ENCODE measurements at places on chromosomes 7 and 10.

- DNase-seq: no peak
These were observed 64.3 kb downstream of the ARID5B start for GRCh38 chr10:61965703-61966395.

DNA sequence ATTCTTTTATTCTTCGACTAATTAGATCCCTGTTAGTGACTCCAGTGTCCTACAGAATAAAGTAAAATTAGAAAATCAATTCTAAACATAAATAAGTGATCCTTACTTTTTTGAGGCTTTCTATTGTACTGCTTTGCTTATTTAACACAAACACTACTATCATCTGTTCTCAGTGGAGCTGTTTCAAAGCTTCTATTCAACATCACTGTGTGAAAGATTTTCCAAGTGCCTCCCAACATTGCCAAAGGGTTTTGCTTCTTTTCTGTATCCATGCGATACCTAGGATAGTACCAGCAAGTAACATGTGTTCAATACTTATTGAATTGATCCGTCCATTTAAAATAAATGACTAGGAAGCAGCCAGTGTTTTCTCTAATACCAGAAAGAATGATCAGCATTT, 125.7 kb downstream of the ARHGAP21 start:
- no peak for DNase-seq

- DNase-seq: peak; percentile 88
These were observed 43.4 kb downstream of the SHTN1 start for GRCh38 chr10:116961406-116962251.

DNA sequence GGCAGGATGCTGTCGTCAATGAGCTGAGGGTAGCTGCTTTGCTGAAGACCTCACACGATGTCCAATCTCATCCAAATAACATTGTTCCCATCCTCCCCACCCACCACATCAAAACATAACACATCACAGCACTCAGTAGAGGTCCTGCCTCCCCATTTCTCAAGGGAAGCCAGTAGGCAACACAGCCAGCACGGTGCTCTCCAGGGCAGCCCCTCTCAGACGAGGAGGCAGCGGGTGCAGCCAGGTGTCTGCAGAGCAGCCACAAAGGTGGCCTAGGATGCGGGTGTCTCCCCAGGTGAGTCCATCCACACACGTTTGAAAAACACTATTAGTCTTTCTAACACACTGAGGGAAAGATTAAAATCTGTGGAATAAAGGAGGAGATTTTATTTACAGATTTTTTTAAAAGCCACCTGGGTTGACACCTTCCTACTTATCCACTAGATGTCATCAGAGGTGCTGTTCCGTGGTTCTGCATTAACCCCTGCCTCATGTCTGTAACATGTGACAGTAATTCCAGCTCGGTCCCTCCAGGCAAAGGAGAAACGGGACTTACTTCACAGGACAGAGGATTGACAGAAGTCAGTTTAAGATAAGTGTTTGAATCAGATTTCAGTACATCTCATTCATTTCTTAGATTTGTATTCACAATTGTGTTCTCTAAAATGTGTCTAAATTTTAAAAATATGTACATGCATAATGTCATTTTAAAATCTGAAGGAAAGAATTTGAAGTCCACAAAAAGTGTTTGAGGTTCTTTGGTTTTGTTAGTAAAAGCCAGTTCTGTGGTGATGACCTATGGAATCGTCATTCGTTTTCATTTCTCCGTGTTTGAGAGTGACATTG, 68.0 kb downstream of the LANCL2 start:
- DNase-seq: peak; percentile 70

- no peak for DNase-seq
These were observed 68.4 kb upstream of the TMEM229A start for GRCh38 chr7:124101173-124101768.

GRCh38 chr10:119762805-119763798, 37.3 kb downstream of the INPP5F start:
- DNase-seq: no peak

GRCh38 chr7:108211382-108212201, 81.4 kb upstream of the LAMB4 start:
- no peak for DNase-seq

DNA sequence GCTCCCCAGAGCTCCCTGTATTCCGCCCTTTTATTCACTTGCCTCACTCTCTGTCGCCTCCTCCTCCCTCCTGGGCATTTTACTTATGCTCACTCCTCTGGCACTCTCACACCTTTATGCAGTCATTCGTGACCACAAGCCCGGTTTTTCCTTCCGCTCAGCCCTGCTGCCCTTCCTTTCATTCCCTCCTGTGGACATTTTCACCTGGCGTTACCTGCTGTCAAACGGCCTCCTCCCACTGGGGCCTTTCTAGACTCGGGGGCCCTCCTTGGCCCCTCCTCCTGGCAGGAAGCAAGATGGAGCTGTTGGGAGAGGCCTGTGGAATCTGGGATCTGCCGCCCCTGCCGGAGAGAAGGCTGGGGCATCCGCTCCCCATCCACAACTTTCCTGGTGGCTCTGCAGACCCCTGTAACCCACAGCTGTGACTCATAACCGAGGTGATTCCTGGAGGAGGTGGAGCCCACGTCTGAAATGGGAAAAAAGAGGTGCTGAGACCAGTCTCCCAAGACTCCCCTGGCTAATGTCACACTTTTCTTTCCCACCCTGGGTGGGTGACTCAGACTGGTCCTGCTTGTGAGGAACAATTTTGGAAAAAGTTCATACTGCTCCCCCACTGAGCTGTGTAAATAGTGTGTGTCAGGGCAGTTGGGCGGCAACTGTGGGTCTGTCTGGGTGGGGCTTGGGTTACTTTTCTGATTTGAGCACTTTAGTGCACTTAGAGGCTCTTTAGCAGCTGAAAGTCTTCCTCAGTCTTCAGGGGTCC, 1.2 kb downstream of the VCL start:
- DNase-seq: no peak

DNA sequence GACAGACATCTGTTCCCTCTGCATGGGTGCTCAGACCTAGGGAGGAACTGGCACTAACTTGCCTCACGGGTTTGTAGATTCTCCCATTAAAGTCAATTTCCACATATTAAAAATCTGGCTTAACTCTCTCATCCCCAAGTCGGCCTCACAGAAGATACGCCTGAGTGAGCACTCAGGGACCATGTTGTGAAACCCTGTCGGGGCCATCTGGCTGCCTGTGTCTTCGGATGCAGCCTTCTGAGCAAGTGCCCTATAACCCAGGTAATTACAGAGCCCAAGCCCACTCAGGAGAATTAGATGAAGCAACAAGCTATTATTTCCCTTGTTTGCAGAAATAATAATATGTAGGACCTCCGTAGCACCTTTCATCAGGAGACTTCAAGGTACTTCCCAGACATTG, 219.3 kb upstream of the GLI3 start:
- DNase-seq: no peak

- no peak for DNase-seq
These were observed 40.6 kb upstream of the GHITM start for GRCh38 chr10:84098667-84099066.

Measured in LNCaP clone FGC (cell line).